T-cell (primary cell): ENCODE measurements at places on chromosomes 7 and 10. TPM values are rescaled to one million over a fixed set of nuclear protein-coding genes. Genes with fewer than 3 reads are reported as not detected.
A peak's percentile ranks its signal among the peaks of the same experiment; 100 is the strongest.

DNA sequence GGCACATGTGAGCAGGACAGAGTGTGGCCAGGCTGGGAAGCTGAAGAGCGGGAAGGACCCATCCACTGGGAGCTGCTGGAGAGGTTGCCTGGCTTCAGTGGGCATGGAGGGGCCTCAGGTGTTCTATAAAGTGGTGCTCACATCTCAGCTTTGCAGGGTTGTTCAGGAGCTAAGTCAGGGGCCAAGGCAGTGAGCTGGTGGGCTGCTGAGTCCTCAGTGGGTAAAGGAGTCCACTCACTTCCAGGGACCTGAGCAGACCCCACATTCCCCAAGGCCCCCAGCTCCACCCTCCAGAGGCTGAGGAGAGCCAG lies 28.8 kb upstream of the C10orf53 start:
- no peaks in the 10 kb centered on the region for H3K36me3 ChIP-seq
- H3K4me1 ChIP-seq: no peaks in the 10 kb centered on the region
- no peaks in the 10 kb centered on the region for H3K27me3 ChIP-seq
- DNase-seq: no peak
- no peak overlapping the region for H3K4me3 ChIP-seq
- no peak overlapping the region for H3K27ac ChIP-seq

DNA sequence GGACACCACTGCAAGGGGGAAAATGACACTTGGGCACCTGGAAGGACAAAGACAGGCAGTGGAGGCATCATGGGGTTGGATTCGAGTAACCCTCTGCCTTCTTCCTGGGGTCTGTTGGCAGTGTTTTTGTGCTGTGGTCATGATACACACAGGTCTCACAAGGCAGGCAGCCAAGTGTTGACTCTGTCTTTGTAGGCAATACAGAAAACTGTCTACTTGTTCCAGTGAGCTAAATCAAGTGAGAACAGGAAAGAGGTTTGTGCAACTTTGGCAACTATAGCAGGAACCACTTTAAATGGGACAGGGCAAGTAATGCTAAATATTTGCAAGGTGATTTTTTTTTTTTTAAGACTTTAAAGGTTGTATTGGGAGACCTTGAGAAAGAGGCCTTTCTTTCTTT lies 578.6 kb upstream of the GALNT17 start:
- H3K27me3 ChIP-seq: no peaks in the 10 kb centered on the region
- DNase-seq: no peak

BMPER gene
- 0.20 TPM for total RNA-seq

DNA sequence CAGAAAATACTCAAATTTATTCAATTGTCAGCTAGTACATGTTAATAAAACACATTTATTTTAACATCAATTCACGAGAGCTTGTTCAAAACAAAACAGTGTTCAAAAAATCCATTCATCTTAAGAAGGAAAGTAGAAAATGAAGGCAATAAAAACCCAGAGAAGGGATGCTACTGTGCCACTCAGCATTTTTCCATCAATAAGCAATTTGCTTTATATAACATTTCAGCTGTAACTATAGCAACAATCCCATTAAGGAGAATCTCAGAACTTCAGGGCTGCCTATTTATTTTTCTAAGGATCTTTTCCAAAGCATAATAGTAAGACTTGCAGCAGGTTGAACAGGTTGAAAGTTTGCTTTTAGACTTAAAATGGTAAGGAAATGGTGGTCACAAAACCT lies 190.5 kb downstream of the PCLO start:
- no peaks in the 10 kb centered on the region for H3K27me3 ChIP-seq
- H3K4me1 ChIP-seq: no peaks in the 10 kb centered on the region
- no peak overlapping the region for H3K27ac ChIP-seq

TMEM225B gene
- total RNA-seq: 0.85 TPM

DNA sequence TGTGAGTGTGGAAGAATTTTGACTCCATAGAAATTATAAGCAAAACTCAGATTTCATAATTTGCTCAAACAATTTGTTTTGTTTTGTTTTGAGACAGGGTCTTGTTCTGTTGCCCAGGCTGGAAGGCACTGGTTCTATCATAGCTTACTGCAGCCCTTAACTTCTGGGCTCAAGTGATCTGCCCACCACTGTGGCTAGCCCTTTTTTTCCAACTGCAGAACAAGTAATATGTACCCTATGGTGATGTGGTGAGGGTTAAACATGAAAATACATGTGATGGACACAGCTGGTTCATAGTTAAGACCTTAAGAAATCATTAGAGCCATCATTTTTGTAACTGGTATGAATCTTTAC lies 31.1 kb downstream of the CSTF2T start:
- no peak overlapping the region for H3K27ac ChIP-seq
- no peaks in the 10 kb centered on the region for H3K4me1 ChIP-seq

- no peak overlapping the region for H3K27ac ChIP-seq
- H3K4me1 ChIP-seq: no peaks in the 10 kb centered on the region
- H3K27me3 ChIP-seq: no peaks in the 10 kb centered on the region
- DNase-seq: no peak
- H3K36me3 ChIP-seq: peaks cover 2% of the 10 kb centered on the region
Observed at GRCh38 chr10:79188154-79188965, 119.6 kb downstream of the ZMIZ1 start.

DNA sequence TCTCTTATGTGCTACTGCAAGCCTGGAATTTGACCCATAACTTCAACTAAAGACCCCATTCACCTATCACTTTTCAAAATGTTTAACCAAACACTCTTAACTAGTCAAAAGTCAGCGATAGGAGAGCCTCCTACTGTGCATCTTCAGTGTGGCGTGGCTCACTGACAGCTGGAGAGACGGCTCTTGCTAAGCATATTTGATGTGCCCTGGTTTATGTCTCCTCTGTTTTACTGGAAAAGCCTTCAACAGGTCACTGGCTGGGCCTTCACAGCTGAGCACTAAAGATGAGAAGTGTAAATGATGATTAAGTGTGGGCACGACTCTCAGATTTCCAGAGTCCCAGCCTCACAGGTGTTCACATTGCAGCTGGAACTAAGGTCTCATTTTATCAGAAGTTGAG lies 472.1 kb downstream of the SEMA3D start:
- H3K36me3 ChIP-seq: no peaks in the 10 kb centered on the region
- no peaks in the 10 kb centered on the region for H3K4me1 ChIP-seq
- DNase-seq: no peak
- H3K4me3 ChIP-seq: no peak overlapping the region
- no peaks in the 10 kb centered on the region for H3K27me3 ChIP-seq
- no peak overlapping the region for H3K27ac ChIP-seq

DNA sequence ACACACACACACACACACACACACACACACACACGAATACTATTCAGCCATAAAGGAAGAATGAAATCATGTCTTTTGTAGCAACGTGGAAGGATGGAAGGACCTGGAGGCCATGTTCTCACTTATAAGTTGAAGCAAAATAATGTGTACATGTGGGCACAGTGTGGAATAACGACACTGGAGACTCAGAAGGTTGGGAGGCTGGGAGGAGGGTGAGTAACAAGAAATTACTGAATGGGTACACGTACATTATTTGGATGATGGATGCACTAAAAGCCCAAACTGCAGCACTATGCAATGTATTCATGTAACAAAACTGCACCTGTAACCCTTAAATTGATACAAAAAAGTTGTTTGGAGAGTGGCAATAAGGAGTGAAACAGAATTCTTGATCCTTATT lies 32.1 kb downstream of the KMT2C start:
- no peaks in the 10 kb centered on the region for H3K4me1 ChIP-seq
- H3K4me3 ChIP-seq: no peak overlapping the region
- no peak for DNase-seq
- H3K27ac ChIP-seq: no peak overlapping the region

DNA sequence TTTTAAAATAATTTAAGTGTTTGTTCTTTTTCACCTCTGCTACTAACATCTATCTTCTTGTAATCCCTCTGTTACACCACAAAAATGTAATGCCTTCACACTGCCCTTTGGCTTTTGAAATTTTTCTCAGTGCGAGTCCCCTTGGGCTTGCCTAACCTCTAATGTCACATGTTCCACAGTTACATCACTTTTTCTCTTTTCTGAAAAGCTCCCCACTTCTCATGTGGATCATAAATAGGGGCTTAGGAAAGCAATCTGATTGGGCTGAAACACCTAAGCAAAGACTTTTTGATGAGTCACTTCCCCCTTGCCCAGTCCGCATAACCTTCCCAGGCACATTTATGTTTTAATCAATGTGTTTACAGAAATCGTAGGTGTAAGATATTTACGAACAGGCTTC lies 288.2 kb downstream of the IPMK start:
- no peak for DNase-seq
- no peaks in the 10 kb centered on the region for H3K4me1 ChIP-seq
- H3K27ac ChIP-seq: no peak overlapping the region
- no peak overlapping the region for H3K4me3 ChIP-seq
- no peaks in the 10 kb centered on the region for H3K36me3 ChIP-seq

MYH16 gene
- total RNA-seq: not detected

LHFPL3 gene
- not detected for total RNA-seq

GRCh38 chr10:55786461-55787050 lies 574.5 kb downstream of the ZWINT start:
- H3K36me3 ChIP-seq: no peaks in the 10 kb centered on the region
- no peaks in the 10 kb centered on the region for H3K27me3 ChIP-seq
- no peaks in the 10 kb centered on the region for H3K4me1 ChIP-seq
- no peak overlapping the region for H3K4me3 ChIP-seq
- DNase-seq: no peak

DNA sequence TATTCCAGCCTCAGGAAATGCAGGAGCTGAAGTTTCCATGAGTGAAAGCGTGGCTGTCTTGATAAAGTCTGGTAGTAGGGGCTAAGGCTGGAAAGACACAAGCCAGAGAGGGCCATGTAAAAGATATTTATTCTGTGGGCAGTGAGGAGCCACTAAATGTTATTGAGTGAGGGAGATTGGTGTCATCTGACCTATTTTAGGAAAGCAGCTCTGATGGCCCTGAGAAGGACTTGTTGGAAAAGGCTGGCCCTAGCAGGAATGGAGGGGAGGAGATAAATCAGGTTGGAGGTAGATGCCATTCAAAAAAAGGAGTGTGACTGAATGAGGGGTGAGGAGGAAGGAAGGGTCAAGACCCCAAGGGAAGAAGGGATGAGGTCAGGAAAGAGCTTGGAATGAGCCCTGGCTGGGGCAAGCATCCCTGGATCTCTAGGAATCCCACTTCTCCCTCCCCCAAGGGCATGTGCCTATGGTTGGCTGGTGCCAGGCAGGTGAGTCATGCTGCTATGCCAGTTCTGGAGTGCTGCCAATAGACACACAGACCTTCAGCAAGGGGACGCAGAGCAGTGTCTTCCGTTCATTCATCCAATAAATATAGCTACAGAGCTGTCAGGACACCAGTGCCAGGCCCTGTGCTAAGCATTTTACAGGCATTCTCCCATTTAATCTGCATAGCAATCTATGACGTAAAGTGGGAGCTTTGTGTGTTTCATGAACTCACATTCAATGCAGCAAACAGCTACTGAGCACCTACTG lies 2.0 kb downstream of the ANKRD2 start:
- H3K4me3 ChIP-seq: no peak overlapping the region
- H3K4me1 ChIP-seq: no peaks in the 10 kb centered on the region

GRCh38 chr7:25408876-25409275 lies 180.6 kb upstream of the NPVF start:
- no peak overlapping the region for H3K4me3 ChIP-seq
- DNase-seq: no peak
- H3K4me1 ChIP-seq: no peaks in the 10 kb centered on the region
- H3K27ac ChIP-seq: no peak overlapping the region

DNA sequence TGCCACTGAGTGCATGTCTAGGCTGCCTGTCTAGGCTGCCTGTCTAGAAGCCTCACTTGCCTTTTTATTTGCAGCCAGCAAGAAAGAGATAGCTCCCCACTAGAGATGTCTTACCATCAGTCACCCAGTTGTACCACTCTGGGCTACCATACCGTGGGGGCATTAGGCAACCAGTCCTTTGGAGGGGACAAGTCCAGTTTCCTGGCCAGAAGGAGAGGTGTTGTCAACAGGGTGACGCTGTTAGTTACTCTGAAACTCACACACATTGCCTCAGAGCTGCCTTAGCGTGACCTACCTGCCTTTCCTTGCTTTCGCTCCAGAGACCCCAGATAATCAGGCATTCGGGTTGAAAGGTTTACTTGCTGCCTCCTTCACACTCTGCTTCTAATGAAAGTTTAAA lies 155.4 kb downstream of the CELF2 start:
- peak overlapping the region; percentile 86 for H3K4me3 ChIP-seq
- H3K27me3 ChIP-seq: no peaks in the 10 kb centered on the region
- H3K36me3 ChIP-seq: peaks cover 59% of the 10 kb centered on the region
- peaks cover 78% of the 10 kb centered on the region for H3K4me1 ChIP-seq

NPSR1 gene
- total RNA-seq: not detected

- no peak overlapping the region for H3K4me3 ChIP-seq
- no peak for DNase-seq
- H3K36me3 ChIP-seq: no peaks in the 10 kb centered on the region
- peaks cover 25% of the 10 kb centered on the region for H3K4me1 ChIP-seq
Observed at GRCh38 chr10:110781139-110781538, 90.6 kb upstream of the PDCD4 start.

ZNF804B gene
- total RNA-seq: not detected

- H3K4me3 ChIP-seq: no peak overlapping the region
- H3K4me1 ChIP-seq: no peaks in the 10 kb centered on the region
- H3K36me3 ChIP-seq: no peaks in the 10 kb centered on the region
- no peak for DNase-seq
- H3K27ac ChIP-seq: no peak overlapping the region
Observed at GRCh38 chr7:81845744-81846241, 75.9 kb upstream of the HGF start.

DNA sequence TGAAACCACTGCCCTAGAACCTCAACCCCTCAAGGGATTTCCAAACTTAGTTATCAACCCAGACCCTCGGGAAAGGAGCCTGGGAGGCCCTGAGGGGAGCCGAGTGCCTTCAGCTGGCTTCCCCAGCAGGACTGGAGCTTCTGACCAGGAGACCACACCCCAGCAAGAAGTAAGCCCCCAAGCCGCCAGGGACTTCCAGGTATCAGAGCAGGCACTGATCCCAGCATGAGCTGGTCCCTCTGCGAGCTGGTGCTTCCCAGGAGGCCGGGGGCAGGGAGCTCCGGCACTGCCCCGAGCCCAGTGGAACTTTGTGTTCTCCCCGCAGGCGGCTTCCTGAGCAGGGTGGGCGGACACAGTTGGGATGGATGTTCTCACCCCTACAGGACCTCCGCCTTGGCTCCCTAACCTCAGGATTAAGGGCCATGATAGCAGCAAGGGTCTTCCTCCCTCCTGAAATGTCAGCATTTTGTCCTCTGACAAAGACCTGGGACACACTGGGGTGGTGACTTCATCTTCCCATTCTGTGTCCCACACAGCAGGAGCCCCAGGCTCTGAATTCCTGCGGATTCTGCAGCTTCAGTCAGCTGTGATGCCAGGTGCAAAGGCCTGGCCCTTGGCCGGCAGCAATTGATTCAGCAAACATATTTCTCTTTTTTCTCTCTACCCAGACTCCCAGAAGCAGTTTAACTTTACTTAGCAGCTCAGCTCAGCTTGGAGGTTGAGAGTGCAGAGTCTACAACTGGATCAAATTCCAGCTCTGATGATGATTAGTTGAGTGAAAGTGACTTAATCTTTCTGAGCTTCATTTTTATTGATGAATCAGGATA lies 11.6 kb downstream of the ATP6V0E2 start:
- no peak for DNase-seq
- H3K4me1 ChIP-seq: no peaks in the 10 kb centered on the region
- no peaks in the 10 kb centered on the region for H3K36me3 ChIP-seq

SEMA3D gene
- not detected for total RNA-seq

GRCh38 chr10:72692994-72693781 lies 1.2 kb downstream of the MCU start:
- H3K36me3 ChIP-seq: no peaks in the 10 kb centered on the region
- DNase-seq: no peak
- peaks cover 8% of the 10 kb centered on the region for H3K4me1 ChIP-seq
- no peaks in the 10 kb centered on the region for H3K27me3 ChIP-seq
- no peak overlapping the region for H3K27ac ChIP-seq

GRCh38 chr10:102384053-102384452 lies 11.5 kb upstream of the NFKB2 start:
- no peaks in the 10 kb centered on the region for H3K27me3 ChIP-seq
- no peaks in the 10 kb centered on the region for H3K4me1 ChIP-seq
- no peak overlapping the region for H3K4me3 ChIP-seq
- no peak overlapping the region for H3K27ac ChIP-seq
- peaks cover 14% of the 10 kb centered on the region for H3K36me3 ChIP-seq
